ENCODE measurements at places on chromosomes 11 and 22.
A peak's percentile ranks its signal among the peaks of the same experiment; 100 is the strongest.

GRCh38 chr11:45949992-45950407 lies 27.5 kb downstream of the LARGE2 start:
- DNase-seq = no peak

- no peak for DNase-seq
Measured at GRCh38 chr11:43585877-43586608, 94.5 kb upstream of the HSD17B12 start.

DNA sequence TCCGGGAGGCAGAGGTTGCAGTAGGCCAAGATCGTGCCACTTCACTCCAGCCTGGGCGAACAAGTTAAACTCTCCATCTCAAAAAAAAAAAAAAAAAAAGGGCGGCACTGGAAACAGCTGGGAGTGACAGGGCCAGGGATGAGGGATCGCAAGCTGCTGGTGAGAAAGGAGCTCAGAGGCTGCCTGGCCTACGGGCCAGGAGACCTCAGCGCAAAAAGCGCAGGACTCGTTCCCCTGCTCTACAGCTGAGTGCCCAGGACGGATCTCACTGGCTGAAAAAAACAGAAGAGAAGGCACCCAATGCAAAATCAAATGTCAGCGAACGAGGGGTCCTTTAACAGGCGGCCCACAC lies 650 bp upstream of the NUP50 start:
- DNase-seq = no peak

- no peak for DNase-seq
Measured at GRCh38 chr11:36238881-36239280, 50.3 kb downstream of the COMMD9 start.

GRCh38 chr11:47361419-47361818 lies 8.9 kb upstream of the MYBPC3 start:
- DNase-seq = peak; percentile 28

GRCh38 chr11:83070731-83071566 lies 748 bp downstream of the RAB30 start:
- DNase-seq = peak; percentile 30

DNA sequence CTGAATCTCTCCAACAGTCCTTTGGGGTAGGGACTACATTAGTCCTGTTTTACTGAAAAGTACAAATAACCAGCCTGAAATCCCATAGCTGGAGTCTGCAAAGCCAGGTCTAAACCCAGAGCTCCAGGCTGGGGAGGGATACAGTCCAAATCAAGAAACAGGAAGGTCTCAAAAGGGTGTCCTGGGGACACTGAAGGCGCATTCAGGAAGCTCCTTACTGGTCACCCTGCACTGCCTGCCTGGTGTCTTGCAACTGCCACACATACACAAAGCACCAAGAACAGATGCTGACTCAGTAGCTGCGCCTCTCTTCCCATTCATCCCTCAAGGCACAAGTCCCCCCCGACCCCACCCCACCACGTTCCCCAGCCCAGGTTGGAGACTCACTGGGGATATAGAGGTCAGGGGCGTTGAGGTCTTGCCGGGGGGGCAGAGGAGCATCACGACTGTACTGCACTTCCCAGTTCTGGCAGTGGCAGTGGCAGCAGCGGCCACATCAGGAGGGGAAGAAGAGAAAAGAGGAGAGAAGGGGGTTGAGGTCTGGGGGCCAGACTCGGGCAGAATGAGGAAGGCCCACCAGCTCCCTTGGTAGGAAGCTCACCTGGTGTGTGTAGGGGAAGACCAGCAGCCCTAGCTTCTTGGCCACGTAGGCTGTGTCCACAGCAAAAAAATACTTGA lies 1.6 kb downstream of the YIF1A start:
- no peak for DNase-seq

DNA sequence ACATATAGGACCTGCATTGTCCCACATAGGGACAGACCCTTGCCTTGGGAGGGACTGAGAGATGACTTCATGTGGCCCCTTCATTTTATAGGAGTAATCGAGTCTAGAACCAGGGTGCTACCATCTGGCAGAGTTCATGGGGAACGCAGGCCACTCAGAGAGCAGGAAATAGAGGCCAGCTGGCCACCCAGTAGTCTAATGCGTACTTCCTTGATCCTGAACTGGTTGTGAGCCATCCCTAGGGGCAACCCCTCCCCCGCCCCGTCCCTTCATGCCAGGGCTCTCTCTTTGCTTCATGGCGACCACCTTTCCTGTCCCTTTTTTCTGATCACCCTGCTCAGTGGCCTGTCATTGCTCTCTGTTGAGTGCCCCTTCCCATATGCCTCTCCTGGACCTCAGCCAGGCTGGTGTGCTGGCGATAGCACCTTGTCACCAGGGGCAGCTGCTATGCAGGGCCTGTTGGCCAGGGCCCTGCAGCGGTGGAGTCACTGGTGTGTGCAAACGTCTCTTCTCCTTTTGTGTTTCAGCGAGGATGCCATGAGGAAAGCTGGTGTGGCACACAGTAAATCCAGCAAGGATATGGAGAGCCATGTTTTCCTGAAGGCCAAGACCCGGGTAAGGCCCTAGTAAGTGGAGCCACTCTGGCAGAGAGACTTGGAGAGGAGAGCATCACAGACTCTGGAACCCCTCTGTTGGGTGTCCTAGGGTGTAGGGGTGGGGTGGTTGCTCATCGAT lies 29.3 kb downstream of the MED15 start:
- no peak for DNase-seq

GRCh38 chr11:108959105-108959761 lies 294.4 kb downstream of the DDX10 start:
- DNase-seq = no peak

DNA sequence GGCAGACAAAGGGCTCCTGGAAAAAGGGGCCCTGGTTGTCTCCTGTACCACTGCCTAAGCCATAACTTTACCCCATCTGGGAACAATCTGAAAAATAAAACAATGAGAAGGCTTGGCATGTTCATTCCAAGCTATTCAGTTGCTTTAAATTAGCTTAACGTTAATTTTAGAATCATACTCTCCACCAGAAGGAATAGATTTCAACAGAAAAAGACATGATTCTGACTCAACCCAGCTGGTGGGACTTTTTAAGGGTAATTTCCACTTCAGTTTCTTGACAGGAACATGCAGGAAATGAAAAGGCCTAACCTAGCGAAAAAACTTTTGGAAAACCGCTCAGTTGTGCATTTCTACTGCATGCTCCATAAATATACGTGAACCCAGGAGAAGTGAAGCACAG lies 7.9 kb downstream of the SF3A1 start:
- DNase-seq = no peak

- no peak for DNase-seq
Measured at GRCh38 chr11:63893355-63893754, 23.6 kb downstream of the RCOR2 start.

- DNase-seq = no peak
Measured at GRCh38 chr22:19912271-19912999, 29.1 kb upstream of the COMT start.

- DNase-seq = no peak
Measured at GRCh38 chr11:120117991-120118390, 19.9 kb downstream of the TRIM29 start.

DNA sequence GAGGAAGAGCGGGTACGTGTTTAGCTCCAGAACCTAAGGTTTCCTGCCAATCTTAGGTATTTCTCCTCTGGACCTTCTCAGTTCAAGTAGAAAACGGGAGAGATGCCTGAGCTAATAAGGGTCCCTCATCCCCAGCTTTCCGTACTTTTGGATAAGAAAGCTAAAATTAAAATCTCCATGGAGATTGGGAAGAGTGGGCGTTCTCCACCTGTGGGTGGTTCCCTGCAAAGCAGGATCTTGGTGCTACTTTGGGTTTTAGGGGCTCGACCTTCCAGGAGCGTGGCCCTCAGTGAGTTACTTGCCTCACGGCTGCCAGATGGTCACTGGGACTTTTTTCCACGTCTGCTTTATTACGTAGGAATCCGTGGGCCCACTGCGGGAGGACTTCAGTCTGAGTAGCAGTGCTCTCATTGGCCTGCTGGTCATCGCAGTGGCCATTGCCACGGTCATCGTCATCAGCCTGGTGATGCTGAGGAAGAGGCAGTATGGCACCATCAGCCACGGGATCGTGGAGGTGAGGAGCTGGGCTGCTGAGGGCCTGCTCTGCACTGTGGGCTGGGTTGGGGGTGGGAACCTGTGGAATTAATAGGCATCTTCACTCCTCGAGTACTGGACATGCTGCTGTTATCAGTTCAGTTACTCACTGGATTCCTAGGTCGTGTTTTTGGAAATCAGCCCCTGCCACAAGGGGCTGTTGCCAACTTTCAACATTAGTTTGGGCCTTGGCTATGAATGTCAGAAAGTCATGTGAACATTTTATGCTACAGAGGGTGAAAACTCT lies 17.8 kb upstream of the ST14 start:
- no peak for DNase-seq

DNA sequence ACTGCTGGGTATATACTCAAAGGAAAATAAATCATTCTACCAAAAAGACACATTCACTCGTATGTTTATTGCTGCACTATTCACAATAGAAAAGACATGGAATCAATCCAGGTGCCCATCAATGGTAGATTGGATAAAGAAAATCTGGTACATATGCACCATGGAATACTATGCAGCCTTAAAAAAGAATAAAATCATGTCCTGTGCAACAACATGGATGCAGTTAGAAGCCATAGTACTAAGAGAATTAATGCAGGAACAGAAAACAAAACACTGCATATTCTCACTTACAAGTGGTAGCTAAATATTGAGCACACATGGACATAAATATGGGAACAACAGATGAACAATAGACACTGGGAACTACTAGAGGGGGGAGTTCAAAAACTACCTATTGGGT lies 96.3 kb downstream of the FAM76B start:
- DNase-seq = no peak

DNA sequence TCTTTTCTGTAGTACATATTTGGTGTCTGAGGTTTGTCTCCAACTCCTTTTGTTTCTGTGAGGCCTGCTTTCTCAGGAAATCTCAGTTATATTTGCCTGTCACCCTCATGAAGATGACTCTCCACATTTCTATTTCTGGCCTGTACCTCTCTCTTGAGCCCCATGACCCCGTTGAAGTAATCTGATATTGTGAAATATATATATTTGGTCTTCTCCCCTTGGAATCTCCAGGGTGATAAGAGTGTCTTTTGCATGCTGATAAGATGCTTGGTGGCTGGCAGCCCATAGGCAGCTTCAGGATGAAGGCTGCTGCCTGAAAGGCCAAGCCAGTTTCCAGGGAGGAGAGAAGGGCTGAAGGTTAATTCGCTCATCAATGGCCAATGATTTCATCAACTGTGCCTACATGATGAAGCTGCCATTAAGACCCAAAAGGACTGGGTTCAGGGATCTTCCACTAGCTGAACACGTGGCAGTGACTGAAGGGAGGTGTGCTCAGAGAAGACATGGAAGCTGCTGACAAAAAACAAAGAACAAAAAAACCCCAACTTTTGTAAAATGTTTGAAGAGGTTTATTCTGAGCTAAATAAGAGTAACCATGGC lies 67.4 kb downstream of the MICAL2 start:
- DNase-seq = no peak
